ENCODE measurements at places on chromosomes 2 and 18. TPM values are rescaled to one million over a fixed set of nuclear protein-coding genes. Genes with fewer than 3 reads are reported as not detected.

GRCh38 chr2:3356799-3357198 is 20.8 kb downstream of the EIPR1 start:
- no peak for DNase-seq
- no peaks in the 10 kb centered on the region for H3K4me1 ChIP-seq
- no peak overlapping the region for H3K27ac ChIP-seq
- no peaks in the 10 kb centered on the region for H3K27me3 ChIP-seq
- H3K4me3 ChIP-seq, result no peak overlapping the region
- peaks cover 19% of the 10 kb centered on the region for H3K36me3 ChIP-seq

- H3K4me1 ChIP-seq, result no peaks in the 10 kb centered on the region
- DNase-seq, result no peak
Observed at GRCh38 chr18:79560042-79560860, 119.4 kb upstream of the CTDP1 start.

EPB41L3 gene
- total RNA-seq, result 39.5 TPM

TMEM200C gene
- 6.5 TPM for total RNA-seq

DNA sequence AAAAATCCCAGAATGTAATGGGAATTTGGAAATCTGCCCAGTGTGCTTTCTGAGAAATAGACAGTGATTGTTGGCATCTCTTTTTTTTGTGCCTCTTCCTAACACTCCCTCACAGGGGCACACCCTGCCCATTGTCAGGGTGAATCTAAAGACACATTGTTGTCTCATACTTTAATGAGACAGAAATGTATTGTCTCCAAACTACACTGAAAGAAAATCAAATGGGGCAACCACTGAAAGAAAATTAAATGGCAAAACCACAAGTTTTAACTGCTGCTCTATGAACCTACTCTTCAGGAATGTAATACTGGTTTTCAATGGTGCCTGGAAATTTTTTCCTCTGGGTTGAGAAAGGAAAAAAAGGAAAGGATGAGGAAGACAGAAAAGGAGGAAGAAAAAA is 43.2 kb upstream of the GLS start:
- peak; percentile 90 for DNase-seq
- H3K36me3 ChIP-seq, result no peaks in the 10 kb centered on the region
- peak overlapping the region; percentile 89 for H3K27ac ChIP-seq

DNA sequence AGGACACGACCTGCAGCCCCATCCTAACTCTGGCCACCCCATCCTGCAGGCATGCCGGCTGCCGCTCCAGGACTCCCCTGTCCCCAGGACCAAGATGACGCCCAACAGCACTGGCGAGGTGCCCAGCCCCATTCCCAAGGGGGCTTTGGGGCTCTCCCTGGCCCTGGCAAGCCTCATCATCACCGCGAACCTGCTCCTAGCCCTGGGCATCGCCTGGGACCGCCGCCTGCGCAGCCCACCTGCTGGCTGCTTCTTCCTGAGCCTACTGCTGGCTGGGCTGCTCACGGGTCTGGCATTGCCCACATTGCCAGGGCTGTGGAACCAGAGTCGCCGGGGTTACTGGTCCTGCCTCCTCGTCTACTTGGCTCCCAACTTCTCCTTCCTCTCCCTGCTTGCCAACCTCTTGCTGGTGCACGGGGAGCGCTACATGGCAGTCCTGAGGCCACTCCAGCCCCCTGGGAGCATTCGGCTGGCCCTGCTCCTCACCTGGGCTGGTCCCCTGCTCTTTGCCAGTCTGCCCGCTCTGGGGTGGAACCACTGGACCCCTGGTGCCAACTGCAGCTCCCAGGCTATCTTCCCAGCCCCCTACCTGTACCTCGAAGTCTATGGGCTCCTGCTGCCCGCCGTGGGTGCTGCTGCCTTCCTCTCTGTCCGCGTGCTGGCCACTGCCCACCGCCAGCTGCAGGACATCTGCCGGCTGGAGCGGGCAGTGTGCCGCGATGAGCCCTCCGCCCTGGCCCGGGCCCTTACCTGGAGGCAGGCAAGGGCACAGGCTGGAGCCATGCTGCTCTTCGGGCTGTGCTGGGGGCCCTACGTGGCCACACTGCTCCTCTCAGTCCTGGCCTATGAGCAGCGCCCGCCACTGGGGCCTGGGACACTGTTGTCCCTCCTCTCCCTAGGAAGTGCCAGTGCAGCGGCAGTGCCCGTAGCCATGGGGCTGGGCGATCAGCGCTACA is 2.1 kb downstream of the GPBAR1 start:
- H3K36me3 ChIP-seq, result peaks cover 10% of the 10 kb centered on the region
- H3K4me1 ChIP-seq, result no peaks in the 10 kb centered on the region
- H3K27me3 ChIP-seq, result no peaks in the 10 kb centered on the region
- DNase-seq, result no peak

DNA sequence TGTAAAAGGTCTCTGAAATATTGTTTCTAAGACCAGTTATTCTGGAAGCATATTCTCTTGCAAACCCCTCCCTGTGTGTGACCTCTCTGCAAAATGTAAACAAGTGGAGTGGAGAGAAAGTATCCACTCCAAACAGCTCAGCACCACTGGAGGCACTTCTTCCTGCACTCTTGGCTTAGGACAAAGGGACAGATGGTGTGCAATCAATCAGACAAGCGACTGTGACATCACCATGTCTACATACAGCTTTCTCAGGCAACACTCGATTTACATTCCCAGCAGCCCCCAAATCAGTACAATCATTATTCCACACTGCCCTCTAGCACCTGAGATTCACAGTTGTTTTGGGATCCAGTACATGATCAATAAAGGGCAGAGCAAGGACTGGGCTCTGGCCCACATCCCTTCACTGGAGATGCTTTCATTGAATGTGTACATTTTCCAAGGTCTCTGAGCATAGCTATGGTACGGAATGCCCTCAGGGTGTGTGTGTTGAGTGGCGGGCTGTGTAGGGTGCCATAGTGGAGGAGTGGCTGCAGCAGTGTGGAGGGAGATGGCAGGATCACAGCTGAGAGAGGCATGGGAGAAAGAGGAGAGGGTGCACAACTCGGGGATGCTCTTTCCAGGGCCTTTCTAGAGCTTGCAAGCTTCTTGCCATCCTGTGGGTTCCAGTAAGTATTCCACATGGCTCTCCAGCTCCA is 311.8 kb upstream of the ST6GAL2 start:
- no peak overlapping the region for H3K27ac ChIP-seq
- H3K4me1 ChIP-seq, result no peaks in the 10 kb centered on the region

RTP5 gene
- total RNA-seq, result not detected

COMMD1 gene
- 30.8 TPM for total RNA-seq

All from PC-3 (cell line).